ENCODE measurements at places on chromosomes 4 and X.

- H3K4me1 ChIP-seq = no peaks in the 10 kb centered on the region
- H3K36me3 ChIP-seq = no peaks in the 10 kb centered on the region
- no peak overlapping the region for H3K27ac ChIP-seq
- H3K4me3 ChIP-seq = no peak overlapping the region
- H3K27me3 ChIP-seq = no peaks in the 10 kb centered on the region
Observed at GRCh38 chrX:4670606-4671005, 957.2 kb upstream of the PRKX start.

DNA sequence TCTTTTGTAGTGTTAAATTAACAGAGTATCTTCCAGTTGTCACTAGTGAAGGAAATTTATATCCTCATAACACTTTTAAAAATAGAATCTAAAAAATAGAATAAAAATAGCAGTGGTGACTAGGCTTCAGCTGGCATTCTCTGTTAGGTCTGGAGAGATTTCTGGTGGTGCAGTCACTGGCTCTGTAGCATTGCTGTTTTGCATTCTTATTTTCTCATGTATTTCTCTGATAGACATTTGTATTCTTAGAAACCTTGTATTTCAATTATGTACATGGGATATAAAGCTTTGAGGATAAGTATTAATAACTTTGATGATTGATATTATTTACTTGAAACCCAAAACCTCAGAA, 87.6 kb downstream of the TMEM131L start:
- H3K4me1 ChIP-seq = peaks cover 3% of the 10 kb centered on the region
- H3K36me3 ChIP-seq = peaks cover 57% of the 10 kb centered on the region
- H3K27ac ChIP-seq = no peak overlapping the region
- H3K4me3 ChIP-seq = no peak overlapping the region

GRCh38 chrX:31550158-31550557, 478.3 kb upstream of the FTHL17 start:
- H3K4me1 ChIP-seq = no peaks in the 10 kb centered on the region
- no peak overlapping the region for H3K4me3 ChIP-seq
- H3K27me3 ChIP-seq = no peaks in the 10 kb centered on the region

DNA sequence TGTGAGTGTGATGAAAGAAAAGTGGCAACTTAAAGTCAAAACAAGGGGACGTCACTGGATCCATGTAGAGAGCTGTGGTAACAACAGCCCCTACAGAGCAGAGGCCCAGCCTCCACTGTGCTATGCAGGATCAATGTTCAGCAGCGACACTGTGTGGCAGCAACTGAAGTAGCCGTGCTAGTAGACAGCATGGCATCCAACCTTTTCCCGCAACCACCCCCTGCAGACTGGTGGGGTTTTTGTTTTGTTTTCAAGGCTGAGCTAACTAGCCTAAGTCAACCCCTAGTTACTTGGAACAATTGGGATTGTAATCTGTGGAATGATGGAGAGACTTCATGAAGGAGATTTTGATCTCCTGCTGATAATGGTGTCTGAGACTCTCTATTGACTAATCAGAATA, 44.4 kb upstream of the PPARGC1A start:
- no peak overlapping the region for H3K27ac ChIP-seq
- H3K4me1 ChIP-seq = no peaks in the 10 kb centered on the region
- no peaks in the 10 kb centered on the region for H3K36me3 ChIP-seq
- no peak overlapping the region for H3K4me3 ChIP-seq
- no peak for DNase-seq
- H3K27me3 ChIP-seq = no peaks in the 10 kb centered on the region

DNA sequence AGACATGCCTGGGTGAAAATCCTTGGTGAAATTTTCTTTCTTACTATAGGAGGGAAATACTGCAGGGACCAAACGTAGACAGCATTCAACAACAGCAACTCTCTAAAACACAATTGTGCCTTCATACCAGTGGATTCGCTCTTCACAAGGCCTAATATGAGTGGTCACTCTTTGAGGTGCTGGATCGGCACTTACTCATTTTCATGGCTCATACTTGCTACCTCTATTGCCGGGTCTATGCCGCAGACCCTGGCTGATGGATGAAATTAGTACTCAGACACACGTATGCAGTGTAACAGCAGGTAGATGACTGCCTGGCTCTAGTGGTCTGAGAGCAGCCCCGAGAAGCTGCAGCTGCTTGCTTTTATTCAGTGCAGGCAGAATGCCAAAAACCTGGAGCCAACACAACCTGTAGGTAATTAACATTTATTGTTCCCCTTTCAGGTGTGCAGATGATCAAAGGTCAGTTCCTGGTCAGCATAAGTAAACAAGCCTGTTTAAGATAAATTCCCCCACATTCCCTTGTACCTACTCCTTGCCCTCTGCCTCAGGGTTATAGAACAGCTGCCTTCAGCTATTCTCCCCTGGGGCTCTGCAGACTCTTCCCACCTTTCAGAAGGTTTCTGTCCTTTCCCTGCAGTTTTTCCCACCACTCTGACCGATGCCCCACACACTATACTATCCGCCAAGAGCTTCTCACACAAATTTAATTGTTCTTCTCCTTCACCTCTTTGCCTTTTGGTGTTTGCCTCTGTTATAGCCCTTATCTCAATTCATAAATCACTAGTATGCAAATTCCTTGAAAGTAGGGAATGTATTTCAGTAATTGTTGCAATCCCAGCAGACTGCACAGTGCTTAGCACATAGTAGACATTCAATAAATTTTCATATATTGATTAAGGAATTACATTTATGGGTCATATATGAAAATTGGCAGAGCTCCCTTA, 210.0 kb downstream of the SPANXN3 start:
- no peak overlapping the region for H3K27ac ChIP-seq
- H3K4me3 ChIP-seq = no peak overlapping the region
- H3K36me3 ChIP-seq = no peaks in the 10 kb centered on the region
- no peaks in the 10 kb centered on the region for H3K4me1 ChIP-seq

GRCh38 chr4:80107374-80107773, 34.3 kb upstream of the ANTXR2 start:
- DNase-seq = no peak
- H3K27me3 ChIP-seq = peaks cover 2% of the 10 kb centered on the region
- H3K36me3 ChIP-seq = no peaks in the 10 kb centered on the region

DNA sequence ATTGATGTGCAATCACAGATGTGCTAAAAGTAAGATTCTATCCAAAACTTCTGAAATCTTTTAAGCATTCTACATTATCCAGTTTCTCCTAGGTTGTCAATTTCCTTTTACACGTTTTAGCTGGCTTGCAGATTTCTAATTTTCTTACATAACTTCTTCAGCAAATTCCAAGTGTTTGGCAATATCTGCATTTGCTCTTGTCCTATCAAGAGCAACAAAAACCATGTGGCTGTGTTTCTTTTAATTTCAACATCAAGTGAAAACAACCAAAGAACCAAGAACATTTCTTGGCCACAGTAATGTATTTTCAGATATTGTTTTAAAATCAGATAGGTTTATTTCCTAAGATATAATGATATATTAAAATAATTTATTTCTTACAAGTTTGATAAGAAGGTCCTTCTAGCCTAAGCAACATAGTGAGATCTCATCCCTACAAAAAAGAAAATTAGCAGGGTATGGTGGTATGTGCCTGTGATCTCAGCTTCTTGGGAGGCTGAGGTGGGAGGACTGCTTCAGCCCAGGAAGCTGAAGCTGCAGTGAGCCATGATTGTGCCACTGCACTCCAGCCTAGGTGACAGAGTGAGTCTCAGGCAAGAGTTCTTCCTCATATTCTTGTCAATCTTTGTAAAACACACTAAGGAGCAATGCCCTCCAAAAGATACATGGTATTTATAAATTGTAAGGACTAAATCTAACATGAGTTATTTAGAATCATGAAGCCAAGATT, 131.4 kb upstream of the NAP1L5 start:
- no peak overlapping the region for H3K27ac ChIP-seq
- no peak overlapping the region for H3K4me3 ChIP-seq
- H3K27me3 ChIP-seq = no peaks in the 10 kb centered on the region
- no peaks in the 10 kb centered on the region for H3K4me1 ChIP-seq

DNA sequence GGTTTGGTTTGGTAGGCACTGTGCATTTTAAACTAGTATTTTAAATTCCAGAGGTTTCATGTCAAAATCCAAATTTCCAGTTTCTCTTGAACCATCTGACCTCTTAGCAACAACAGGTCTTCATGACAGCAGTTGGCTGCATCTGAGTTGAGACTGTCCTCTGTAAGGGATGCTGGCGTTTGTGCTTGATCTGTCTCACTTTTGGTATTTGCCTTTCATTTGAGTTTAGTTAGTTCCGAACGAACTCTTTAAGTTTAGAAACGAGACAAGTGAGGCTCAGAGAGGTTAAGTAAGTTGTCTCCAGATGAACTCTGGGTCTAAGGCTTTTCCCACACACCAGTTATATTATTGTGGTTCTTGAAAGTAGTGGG, 29.1 kb downstream of the SPARCL1 start:
- no peaks in the 10 kb centered on the region for H3K4me1 ChIP-seq
- H3K4me3 ChIP-seq = no peak overlapping the region
- no peak for DNase-seq
- H3K36me3 ChIP-seq = no peaks in the 10 kb centered on the region

DNA sequence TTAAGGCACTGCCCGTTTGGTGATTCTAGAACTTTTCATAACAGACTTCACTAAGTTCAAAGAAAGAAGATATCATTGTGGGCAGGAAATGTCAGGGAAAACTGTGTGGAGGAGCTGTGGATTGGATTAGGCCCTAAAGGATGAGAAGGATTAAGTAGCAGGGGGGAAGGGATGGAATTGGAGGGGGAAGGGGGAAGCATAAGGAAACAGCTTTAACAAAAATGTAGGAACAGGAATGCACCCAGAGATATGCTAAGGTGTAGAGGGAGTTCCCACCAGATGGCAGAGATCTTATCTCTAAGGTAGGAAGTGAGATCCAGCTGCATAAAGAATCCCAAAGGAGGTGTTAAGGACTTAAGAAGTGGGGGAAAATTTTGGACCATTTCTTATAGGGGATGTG, 114.5 kb downstream of the LARP7 start:
- no peak overlapping the region for H3K27ac ChIP-seq
- H3K27me3 ChIP-seq = no peaks in the 10 kb centered on the region
- H3K4me1 ChIP-seq = no peaks in the 10 kb centered on the region
- DNase-seq = no peak
- no peak overlapping the region for H3K4me3 ChIP-seq

GRCh38 chrX:55450259-55450658, 1.7 kb upstream of the MAGEH1 start:
- no peak overlapping the region for H3K27ac ChIP-seq
- H3K4me1 ChIP-seq = peaks cover 12% of the 10 kb centered on the region
- DNase-seq = peak; percentile 10
- H3K27me3 ChIP-seq = no peaks in the 10 kb centered on the region
- H3K36me3 ChIP-seq = no peaks in the 10 kb centered on the region
- no peak overlapping the region for H3K4me3 ChIP-seq

Measured in natural killer cell (primary cell).